ENCODE measurements at places on chromosomes 11 and 22.

DNA sequence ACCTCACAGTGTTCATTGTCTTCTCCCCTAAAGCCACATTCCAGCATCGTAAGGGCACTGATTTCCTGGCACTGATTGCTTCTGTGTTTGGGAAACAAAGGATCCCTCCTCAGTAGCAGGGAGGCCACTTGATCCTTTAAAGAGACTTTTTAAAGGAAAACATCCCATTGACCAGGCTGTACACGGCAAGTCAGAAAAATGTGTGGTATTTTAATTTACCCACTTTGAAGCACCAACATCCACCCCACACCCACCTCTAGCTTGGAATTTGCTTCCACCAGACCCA, 364.9 kb downstream of the SHANK2 start:
- DNase-seq = no peak

DNA sequence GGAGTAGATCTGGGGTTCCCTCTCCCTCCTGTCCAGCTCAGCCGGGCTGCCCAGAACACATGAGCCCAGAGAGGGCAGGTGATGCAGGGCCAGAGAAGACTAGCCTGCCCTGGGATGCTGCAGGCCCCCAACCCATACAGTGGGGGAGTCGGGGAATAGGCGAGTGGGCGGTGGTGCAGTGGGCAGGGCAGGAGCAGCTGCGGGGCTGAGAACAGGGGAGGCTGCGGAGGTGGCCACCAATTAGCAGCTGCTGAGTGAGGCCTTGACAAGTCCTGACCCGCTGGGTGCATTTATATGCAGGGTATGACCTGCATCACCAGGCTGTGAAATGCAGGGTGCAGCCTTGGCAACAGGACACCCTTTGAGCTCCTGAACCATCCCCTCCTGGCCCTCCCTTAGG, 43.1 kb downstream of the NFAM1 start:
- no peak for DNase-seq

- peak; percentile 62 for DNase-seq
These were observed 13.7 kb downstream of the AMOTL1 start for GRCh38 chr11:94781837-94782236.

DNA sequence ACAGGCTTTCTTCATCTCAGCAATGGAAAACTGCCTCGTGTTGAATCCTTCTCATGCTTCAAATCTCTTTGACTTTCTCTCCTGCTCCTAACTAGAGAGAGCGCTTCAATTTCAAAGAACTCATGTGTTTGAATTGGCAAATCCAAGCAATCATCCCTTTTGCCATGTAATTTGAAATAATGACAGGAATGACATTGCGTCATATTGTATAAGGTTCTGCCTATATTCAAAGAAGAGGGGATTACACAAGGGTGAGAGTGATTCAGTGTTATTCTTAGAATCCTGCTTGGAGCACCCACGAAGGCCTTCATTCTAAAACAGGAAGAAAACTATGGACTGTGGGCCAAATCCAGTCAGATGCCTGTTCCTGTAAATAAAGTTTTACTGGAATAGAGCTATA, 720.6 kb downstream of the JRKL start:
- no peak for DNase-seq

- no peak for DNase-seq
These were observed 7.3 kb downstream of the NAV2 start for GRCh38 chr11:19719960-19720359.
